ENCODE measurements at places on chromosomes 2 and 18. TPM values are rescaled to one million over a fixed set of nuclear protein-coding genes. Genes with fewer than 3 reads are reported as not detected.

GRCh38 chr2:69798290-69798908 lies 31.1 kb upstream of the GMCL1 start:
- DNase-seq: no peak

Gene LOXHD1
- not detected for total RNA-seq

- no peak for DNase-seq
Measured at GRCh38 chr2:71852141-71852711, 295.4 kb downstream of the CYP26B1 start.

DNA sequence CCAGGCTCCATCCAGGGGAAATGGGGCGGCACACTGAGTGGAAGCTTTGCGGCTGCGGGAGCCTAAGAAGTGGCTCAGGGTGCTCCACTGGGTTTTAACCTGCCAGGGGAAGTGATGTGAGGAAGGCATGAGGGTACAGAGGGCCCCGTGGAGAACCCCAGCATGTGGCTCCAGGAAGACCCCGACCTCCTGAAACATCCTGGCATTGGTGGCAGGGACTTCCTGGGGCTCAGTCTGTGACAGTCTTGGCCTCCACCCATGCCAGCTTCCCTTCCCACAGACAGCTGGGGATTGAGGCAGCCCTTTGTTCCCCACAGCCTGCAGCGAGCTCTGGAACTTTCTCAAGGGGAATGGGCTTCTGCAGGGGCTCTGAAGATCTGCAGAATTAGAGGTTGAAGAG lies 146.6 kb downstream of the TNS1 start:
- no peak for DNase-seq

- DNase-seq: no peak
Measured at GRCh38 chr2:31078011-31078410, 60.2 kb downstream of the GALNT14 start.

DNA sequence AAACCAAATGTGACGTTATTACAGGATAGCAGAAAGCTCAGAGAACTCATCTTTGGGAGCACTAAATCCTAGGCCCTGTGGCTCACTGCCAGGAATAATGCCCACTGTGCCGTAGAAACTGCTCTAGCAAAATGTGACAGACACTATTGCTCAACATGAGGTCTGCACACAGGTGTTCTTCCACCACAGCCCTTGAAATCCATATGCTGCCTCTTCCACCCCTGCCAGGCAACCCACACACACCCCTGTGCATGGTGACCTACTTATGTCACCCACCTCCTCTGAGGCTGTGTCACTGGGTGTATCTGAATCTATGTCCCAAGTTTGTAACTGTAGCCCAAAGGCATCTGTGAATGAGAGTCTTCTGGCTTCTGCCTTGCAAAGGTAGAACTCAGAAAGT lies 66.1 kb upstream of the MBOAT2 start:
- DNase-seq: no peak

GRCh38 chr2:111118981-111119821 lies 1.5 kb upstream of the BCL2L11 start:
- DNase-seq: no peak

DNA sequence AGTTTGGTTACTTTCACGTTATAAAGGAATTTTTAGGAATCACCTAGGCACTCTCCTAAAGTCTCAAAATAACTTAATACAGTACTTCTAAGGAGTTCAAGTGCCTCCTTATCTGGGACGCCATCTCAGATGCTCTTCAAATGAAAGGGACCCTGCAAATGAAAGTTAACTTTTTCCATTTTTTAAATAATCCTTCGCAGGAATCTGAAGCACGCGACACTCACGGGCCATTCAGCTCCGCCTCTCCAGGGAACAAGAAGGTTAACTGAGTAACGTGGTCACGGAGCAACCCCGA lies 537 bp upstream of the ZC3H15 start:
- no peak for DNase-seq

GRCh38 chr18:10100941-10101701 lies 187.3 kb downstream of the VAPA start:
- DNase-seq: no peak

Gene EGR4
- 0.08 TPM for total RNA-seq

DNA sequence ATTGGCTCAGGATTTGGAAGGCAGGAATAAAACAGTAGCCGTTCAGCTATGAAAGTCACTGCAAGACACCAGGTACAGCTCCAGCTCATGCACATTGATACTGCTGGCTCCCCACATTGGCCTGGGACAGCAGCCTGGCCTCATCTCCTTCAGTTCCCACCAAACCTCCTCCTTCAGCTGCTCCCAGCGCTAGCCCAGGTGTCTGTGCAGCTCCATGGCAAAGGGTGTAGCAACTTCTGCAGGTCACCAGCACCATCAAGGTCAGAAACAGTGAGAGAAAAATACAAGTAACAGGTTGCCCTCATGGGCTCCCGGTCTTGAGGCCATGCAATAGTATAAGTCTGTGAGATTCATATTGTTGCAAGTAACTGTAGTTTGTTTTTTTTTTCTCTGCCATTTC lies 216.7 kb upstream of the CTAGE1 start:
- DNase-seq: no peak

DNA sequence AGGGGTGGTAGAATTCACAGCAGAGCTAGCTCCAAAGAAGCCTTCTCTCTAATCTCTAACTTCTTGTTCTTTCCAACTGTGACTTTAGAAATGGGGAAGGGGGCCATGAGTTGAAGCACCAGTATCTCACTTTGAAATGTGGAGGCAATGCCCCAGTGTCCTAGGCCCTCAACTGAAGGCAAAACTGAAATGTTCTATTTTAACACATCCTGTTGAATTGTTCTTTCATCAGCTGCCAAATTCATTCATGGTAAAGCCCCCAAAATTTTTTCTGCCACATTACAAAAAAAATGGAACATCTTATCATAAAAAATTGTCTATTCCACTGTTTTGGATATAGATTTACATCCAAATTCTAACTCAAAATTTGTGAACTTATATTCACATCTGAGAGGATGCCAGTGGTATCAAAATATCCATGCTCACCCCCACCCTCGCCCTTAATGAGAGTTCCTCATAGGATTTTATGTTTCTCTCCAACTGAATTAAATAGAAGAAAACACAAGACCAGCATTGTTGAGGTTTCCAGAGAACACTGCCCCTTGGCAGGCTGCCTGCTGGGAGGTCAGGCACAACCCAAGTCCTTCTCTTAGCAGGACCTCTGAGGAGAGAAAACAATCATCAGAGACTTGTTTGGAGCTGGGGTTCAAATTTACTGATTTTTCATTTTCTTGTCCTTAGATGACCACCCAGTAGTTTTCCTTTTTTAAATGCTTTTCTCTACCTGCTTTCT lies 147.4 kb upstream of the PGAP1 start:
- no peak for DNase-seq

DNA sequence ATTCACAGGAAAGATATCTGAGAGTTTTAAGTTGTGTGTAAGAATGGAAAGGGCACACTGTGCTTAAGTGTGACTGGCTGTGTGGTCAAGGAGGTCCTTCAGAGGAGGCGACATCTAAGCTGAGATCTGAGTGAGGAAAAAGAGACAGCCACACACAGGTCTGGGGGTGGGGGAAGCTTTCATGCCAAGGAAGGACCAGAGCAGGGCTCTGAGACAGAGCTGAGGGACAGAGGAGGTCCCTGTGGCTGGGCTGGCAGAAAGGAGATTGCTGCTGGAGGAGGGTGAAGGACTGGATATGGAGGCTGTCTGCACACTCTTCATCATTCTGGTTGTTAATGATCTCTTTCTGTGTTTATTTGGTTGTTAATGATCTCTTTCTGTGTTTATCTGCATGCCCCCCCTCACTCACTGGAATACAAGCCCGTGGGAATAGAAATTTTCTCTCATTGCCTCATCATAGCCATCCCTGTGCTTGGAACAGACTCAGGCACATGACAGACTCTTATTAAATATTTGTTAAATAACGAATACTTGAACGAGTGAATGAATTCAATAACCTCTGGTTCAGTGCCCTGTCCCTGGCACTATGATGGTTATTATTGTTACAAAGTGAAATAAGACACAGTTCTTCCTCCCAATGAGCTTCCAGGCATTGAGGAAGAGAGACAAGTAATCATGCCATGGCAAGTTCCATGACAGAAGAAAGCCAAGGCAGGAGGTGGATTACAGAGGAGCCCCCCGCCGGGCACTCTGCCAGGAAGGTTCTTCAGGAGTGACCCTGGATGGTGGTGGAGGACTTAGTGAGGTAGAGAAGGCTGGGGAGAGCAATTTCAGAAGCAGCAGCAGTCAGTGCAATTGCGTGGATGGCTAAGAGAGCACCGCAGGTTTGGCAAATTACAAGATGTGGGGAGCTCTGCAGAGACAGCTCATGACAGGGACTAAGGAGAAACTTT lies 399.4 kb upstream of the HS6ST1 start:
- no peak for DNase-seq

- no peak for DNase-seq
Measured at GRCh38 chr2:194486326-194486725, 1170.7 kb upstream of the SLC39A10 start.

GRCh38 chr2:47207614-47208013 lies 52.5 kb upstream of the STPG4 start:
- no peak for DNase-seq

Measured in Panc1 (cell line).